ENCODE measurements at places on chromosomes 4 and X.

DNA sequence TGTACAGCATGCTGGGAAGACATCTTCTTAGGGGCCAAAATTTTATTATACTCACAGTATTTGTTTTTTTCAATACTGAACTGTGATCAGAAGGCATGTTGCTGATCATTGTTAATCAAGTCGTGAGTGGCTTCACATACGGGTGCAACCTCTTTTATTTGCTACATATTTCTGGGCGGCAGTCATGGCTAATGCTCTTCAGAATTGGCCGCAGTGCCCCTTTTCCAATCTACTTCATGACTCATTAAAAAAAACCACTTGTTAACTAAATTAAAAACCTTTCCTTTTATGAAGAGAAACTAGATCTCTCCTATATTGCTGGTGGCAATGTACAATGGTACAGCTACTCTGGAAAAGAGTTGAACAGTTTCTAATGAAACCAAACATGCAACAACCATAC lies 101.5 kb upstream of the C1GALT1C1 start:
- DNase-seq, result no peak

DNA sequence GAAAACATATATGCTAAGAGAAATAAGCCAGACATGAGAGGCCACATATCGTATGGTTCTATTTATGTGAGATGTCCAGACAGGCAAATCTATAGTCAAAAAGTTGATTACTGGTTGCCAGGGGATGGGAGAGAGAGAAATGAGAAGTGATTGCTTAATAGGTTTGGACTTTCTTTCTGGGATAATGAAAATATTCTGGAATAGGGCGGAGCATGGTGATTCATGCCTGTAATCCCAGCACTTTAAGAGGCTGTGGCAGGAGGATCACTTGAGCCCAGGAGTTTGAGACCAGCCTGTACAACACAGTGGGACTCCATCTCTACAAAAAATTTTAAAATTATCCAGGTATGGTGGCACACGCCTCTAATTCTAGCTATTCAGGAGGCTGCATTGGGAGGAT lies 22.4 kb downstream of the RBM47 start:
- DNase-seq, result no peak

GRCh38 chr4:127364397-127364796 lies 268.4 kb upstream of the INTU start:
- DNase-seq, result no peak

- no peak for DNase-seq
These were observed 93.3 kb downstream of the MAMLD1 start for GRCh38 chrX:150456466-150456865.

- DNase-seq, result no peak
These were observed 8.0 kb downstream of the SLC9B1 start for GRCh38 chr4:103011378-103012025.

DNA sequence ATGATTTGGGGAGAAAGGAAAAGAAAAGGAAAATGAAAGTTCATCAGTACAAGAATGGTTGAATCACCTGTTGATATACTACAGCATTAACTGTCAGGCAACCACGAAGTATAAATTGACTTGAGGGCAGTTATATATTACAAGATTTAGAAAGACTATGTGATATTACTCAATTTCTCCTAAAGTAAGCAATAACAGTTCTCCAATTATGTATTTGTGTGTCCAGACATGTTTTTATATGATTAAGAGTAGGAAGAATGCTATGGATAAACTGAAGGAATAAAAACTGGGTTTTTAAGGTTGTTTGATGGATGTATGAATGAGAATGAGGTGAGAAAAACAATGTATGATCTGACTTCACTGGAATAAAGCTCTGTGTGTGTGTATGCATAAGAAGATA lies 2234.4 kb downstream of the ARAP2 start:
- DNase-seq, result no peak

- DNase-seq, result no peak
These were observed 1.0 kb upstream of the SLC6A8 start for GRCh38 chrX:153686711-153687110.

- DNase-seq, result no peak
These were observed 27.7 kb downstream of the FBXO8 start for GRCh38 chr4:174255786-174256185.

GRCh38 chr4:156771171-156771837 lies 200.3 kb downstream of the PDGFC start:
- no peak for DNase-seq

- no peak for DNase-seq
These were observed 71.9 kb upstream of the PRSS48 start for GRCh38 chr4:151204925-151205524.

GRCh38 chr4:31007858-31008257 lies 287.7 kb downstream of the PCDH7 start:
- no peak for DNase-seq

DNA sequence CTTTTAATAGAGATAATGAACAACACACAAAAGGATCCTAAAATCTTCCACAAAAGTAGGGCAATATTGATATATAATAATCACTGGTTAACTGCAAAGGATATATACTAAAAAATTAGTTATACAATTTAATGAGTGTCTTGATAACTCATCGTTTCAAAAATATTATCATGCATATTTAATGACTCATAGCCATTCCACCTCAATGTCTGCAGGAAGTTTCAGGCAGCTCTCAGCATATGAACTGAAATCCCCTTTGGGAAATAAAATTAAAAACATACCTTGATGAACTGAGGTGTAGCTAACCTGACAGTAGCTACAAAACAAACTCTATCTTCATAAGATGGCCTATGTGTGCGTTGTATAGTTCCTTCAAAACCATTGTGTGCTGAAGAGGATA lies 62.9 kb downstream of the TMEM165 start:
- DNase-seq, result no peak

GRCh38 chrX:63394872-63395271 lies 43.7 kb upstream of the SPIN4 start:
- DNase-seq, result no peak

GRCh38 chr4:187840814-187841213 lies 154.8 kb upstream of the ZFP42 start:
- DNase-seq, result no peak

DNA sequence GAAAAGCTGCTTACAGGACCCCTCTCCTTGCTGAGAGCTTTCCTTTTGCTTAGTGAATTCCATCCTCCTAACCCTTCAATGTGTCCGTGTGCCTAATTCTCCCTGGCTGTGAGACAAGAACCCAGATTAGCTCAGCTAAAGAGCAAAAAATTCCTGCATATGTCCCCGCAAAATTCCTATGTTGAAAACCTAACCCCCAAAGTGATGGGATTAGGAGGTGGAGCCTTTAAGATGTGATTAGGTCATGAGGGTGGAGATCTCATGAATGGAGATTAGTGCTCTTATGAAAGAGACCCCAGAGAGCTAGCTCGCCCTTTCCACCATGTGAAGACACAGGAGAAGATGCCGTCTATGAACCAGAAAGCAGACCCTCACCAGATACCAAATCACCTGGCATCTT lies 503.0 kb upstream of the DIAPH2 start:
- no peak for DNase-seq

DNA sequence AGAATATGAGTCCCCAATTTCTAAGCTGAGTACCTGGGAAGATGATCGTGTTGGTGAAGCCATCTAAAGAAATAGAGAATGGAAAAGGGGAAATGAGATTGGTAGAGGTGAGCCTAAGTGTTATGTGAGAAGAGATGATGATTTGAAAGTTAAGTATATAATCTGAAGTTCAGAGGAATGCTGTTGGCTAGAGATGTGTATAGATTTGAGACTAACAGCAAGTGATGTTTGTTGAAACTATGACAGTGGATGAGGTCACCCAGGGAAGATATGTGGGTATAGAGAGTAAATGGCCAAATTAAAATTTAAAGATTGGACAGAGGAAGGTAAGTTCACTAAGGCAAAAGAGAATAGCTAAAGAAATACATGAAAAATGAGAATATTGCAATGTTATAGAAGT lies 324.2 kb downstream of the MAPK10 start:
- DNase-seq, result no peak

All from stimulated activated naive CD4-positive, alpha-beta T cell (primary cell).